Activated T-helper 1 cell treated with anti-CD3 and anti-CD28 coated beads, Interleukin-2, amount 50 U/mL, for 16 hours (primary cell): ENCODE measurements at places on chromosomes 5 and 9.

DNA sequence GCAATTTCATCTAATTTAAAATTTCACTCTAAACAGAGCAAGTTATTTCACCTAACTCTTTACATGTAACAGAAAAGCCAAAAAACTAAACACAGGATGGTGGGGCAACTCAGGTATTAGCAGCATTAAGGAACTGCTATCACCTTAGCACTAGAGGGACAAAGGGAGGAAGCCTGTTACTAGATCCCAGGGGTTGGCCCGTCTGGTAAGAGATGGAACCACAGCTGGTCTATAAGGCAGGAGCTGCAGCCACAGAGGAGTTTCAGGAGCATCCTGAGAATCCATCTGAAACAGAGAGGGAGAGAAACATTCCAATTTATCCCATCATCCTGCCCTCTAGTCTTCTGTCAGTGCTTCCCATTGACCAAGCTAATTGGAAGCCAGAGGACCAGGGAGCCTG, 300.3 kb downstream of the MRPS30 start:
- DNase-seq: no peak

DNA sequence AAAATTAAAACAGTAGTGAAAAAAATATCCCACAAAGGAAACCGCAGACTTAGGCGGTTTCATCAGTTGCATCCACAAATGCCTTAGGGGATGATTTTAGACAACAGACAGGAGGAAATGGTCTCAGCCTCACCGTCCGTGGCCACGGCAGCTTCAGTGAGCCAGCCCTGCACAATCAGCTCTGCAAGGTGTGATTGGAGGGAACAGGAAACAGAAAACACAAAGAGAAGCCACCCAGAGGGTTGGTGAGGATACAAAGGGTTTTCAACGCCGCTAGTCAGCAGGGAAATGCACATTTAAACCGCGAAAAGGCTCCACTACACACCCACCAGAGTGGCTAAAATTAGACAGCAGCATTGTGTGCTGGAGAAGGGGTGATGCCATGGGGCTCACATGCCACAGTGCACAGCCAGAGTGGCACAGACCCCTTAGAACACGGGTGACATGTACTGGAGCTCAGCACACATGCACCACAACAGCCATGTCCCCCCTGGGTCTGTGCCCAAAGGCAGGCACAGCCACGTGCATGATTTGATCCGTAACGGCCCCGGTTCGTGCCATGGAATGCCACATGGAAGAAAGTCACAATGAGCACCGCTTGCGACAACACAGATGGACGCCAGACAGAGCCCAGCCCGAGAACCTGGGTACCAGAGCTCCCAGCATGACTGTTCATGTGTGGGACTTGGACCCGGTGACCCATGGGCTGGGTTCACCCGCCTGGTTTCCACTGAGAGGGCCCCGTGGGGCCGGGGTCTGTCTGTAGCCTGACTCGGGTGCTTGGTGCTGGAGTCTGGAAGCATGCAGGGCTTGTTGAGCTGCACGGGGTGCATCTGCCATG, 18.3 kb upstream of the TERT start:
- DNase-seq: no peak

DNA sequence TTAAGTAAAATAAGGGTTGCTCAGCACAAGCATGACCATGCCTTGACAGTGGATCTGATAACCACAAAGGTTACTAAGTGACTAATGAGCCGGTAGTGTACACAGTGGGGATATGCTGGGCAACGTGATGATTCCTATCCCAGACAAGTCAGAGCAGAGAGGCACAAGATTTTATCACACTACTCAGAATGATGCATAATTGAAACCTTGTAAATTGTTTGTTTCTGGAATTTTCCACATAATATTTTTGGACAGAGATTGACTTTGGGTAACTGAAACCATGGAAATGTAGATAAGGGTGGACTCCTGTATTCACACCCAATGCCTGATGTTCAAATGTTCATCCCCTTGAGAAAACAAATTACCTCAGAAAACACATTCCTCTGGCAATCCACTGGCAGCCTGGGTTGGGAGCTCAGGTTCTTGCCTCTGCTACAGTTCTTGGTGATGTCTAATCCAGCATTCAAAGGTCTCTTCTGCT, 16.2 kb upstream of the ERAP1 start:
- DNase-seq: no peak

DNA sequence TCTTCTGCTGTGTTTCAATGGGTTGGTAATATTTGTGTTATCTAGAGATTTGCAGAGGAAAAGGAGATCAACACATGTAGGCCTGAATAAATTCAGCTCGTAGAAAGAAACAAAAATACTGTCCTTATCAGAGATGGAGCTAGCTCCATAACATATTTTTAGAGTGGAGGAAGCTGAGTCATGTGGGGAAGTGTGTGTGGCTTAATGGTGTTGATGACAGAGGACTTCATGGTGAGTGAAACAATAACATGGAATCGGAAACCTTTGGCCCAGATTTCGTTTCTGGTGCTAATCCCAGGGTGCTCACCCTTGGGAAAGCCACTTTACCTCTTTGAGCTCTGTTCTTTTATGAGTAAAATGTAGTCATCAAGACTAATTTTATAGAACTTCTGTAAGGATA, 825.0 kb downstream of the TLR4 start:
- no peak for DNase-seq

GRCh38 chr9:121732389-121732788, 81.0 kb downstream of the DAB2IP start:
- DNase-seq: no peak

DNA sequence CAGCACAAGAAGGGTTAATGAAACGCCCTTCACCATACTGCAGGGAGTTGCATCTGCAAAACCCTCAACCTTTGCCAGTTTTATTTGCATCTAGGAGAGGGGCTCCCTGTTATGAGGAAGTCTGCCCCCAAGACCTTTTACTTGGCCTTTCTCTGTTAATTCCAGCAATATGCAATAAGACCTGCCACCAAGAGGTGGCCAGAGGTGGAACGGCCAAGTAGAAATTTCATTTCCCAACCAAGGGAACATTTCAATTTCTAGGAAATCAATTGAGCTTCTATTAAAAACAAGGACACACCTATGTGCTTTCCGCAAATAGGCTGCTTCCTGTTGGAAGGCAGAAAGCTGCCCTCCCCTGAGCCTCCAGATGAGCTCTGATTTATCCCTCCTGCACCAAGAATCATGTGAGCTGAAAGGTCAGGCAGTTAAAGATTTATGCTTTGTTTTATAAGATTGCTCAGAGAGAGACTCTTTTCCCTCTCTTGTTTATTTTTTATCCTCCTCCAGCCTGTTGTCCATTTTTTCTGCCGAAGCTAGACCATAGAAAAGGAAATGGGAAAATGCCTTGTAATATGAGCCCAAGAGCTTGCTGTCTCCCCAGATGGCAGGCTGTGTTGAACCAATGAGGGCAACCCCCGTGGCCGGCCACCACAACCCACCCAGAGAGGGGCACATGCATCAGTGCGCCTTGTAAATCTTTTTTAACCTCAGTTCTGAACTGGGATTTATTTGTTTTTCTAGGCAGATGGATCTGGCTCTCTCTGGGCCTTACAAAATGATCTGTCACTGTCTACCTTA, 572.8 kb downstream of the TLE1 start:
- no peak for DNase-seq

- no peak for DNase-seq
These were observed 26.6 kb upstream of the CCDC180 start for GRCh38 chr9:97280755-97281330.

DNA sequence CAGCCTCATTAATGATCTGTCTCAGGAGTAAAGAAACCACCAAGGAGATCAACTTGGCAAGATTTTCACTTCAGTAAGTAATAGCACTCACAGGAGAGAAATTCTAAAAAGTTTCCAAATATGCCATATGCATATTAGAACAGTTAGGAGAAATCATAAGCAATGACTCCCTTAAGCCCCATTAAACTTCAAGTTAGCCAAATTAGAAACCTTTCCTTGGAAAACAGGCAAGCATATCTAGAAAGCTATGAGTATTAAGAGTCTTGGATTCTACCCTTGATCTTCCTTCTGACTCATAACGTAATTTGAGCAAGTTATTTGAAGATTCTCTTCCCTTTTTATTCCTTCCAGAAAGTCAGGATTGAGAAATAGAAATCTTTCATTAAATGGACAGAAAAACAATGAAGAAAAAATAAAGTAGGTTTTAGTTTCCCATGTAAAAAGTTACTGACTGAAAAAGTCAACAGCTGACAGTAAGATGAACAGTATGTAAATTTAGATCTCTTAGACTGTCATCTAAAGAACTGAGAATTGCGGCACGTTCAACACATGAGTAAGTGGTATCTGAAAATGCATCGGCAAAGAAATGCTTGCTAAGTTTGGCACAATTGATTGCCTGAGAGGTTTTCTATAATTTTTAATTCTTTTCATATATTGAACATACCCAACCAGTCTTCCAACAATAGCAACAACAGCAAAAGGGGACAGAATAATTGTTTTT, 565.7 kb upstream of the FTMT start:
- no peak for DNase-seq

GRCh38 chr9:108618906-108619550, 236.8 kb downstream of the ACTL7B start:
- no peak for DNase-seq

DNA sequence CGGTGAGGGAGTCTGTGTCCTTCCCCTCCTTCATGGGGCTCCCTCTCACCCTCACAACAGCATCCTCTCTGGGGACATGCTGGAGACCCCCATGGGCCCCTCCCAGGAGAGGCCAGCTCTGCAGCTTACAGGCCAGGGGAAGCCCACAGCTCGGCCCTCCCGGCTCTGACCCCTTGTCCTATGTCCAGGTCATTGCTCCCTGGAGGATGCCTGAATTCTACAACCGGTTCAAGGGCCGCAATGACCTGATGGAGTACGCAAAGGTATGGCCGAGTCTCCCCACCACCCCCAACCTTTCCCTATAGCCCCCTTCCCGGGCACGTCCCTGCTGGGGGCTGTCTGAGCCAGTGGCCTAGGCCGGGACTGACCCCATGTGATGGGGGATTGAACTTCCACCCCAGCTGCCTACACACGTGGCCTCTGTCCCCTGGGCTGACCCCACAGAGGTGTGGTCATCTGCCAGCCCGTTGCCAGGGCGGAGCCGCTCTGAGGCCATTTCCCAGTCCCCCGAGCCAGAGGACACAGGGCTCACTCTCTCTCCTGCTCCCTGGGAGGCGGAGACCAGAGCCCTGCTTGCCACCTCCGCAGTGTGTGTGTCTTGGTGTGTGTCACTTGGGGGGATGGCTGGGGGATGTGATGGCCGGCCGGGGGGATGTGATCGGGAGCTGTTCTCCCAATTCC, 21.9 kb downstream of the ASS1 start:
- no peak for DNase-seq

DNA sequence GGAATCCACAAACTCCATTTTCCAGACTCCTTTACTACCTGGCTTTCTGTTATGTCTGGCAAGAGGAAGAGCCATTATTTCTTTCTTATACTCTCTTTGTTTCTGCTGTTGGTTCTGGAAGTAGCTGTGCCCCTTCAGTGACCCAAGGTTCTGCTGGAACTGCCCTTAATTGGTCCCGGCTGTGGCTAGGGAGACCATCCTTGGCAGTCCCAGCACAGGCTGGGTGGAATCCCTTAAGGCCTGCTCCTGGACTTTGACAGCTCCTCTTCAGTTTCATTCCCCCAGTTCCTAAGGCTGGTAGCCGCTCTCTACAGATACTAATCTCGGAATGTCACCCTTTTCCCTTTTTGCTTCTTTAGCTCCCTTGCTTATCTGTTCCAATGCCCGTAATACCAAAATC, 81.9 kb upstream of the GLIS3 start:
- no peak for DNase-seq

DNA sequence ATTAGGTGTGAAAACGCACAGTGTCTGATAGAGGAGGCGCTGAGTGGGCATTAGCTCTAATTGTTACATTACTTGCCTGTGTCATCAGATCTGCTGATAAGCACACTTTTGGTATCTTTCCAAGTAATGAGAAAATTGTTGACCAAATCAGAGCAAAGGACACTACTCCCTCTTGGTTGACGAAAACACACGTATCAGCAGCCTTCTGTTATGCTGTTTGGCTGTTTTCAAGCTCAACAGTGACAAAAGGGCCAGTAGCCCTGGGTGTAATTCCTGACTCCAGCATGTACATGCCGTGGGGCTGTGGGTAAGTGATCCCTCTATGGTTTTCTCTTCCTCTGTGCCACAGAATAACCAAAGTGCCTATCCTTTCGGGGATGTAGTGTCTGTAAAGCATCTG, 151.4 kb downstream of the AUH start:
- no peak for DNase-seq

DNA sequence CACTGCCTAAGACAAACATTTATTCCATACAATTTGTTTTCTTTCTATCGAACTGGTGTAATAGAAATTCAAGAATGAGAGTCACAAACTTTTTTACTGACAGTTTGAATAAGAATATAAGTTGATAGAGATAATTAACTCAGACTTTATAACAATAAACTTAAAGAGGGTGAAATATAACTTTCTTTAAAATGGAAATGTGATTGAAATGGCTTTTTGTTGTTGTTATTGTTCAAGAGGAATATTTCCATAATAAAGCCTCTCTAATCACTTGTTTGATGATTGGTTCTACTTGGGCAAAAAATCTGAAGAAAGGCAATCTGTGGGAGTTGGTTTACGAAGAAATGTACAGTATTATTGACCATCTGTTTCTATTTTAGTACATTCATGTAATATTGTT, 79.3 kb downstream of the ST8SIA4 start:
- DNase-seq: no peak

- no peak for DNase-seq
These were observed 15.1 kb upstream of the TRIM36 start for GRCh38 chr5:115184770-115185169.

- no peak for DNase-seq
These were observed 180.6 kb downstream of the SNCAIP start for GRCh38 chr5:122492675-122493074.

DNA sequence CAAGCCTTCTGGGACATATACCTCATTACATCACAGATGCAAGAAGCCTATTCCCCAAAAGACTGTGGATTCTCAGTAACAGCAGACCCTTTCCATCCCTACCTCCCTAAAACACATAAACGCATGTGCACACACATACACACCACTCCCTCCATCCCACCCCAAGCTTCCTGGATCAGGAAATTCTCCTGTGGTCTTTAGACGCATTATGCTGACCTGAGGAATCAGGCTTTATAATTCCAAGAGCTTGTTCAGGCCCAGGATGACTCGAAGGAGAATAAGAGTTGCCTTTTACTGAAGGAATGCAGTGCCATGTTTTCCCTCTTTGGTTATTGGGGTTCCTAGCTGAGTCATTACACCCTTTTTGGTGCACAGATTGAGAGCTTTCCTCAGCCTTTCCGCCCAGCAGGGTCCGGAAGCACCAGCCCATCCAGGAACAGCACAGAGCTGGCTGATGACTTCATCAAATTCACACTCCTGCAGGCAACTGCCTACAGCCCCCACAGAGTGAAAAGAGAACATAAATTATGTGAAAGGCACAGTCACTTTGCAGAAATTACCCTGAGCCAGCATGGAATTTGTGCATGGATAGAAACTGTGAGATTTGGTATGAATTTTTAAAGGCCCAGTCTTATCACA, 385.0 kb upstream of the TRPC7 start:
- DNase-seq: no peak
